HT-29 (cell line): ENCODE measurements at places on chromosomes 3 and 15. TPM values are rescaled to one million over a fixed set of nuclear protein-coding genes. Genes with fewer than 3 reads are reported as not detected.

GRCh38 chr3:161284989-161285388 is 63.9 kb downstream of the NMD3 start:
- DNase-seq = no peak

GRCh38 chr3:139557041-139557440 is 17.5 kb upstream of the RBP1 start:
- DNase-seq = no peak

DNA sequence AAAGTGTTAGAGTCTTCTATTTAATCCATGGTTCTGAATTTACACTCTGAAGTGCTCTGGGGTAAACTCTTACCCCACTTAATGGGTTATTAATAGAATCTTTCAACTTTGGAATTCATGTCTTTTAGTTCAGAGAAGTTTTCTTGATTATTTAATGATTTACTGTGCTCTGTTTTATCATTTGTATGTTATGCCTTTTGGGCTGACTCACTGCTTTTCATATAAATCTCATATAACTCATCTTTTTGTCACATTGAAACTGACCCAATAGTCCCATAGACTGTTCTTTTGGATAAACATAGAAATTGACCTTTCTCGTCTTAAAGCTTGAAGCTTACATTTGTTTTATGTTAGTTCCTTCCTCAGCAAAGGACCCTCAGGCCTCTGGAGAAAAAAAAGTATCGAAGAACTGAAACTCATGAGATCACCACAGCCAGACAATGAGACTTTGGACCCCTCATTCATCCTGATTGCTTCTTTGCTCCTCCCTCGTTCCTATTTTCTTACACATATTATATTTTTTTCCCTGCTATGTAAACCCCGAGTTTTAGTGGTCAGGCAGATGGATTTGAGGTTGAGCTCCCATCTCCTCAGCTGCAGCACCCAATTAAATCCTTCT is 229.1 kb upstream of the CBLB start:
- DNase-seq = no peak

GRCh38 chr15:40847223-40847961 is 3.5 kb downstream of the SPINT1 start:
- peak; percentile 97 for DNase-seq

GRCh38 chr15:22780267-22780666 is 6.2 kb upstream of the NIPA1 start:
- DNase-seq = no peak

- DNase-seq = no peak
These were observed 33.8 kb upstream of the FAH start for GRCh38 chr15:80118956-80119355.

- DNase-seq = no peak
These were observed 67.9 kb downstream of the FEM1B start for GRCh38 chr15:68345481-68345880.

DNA sequence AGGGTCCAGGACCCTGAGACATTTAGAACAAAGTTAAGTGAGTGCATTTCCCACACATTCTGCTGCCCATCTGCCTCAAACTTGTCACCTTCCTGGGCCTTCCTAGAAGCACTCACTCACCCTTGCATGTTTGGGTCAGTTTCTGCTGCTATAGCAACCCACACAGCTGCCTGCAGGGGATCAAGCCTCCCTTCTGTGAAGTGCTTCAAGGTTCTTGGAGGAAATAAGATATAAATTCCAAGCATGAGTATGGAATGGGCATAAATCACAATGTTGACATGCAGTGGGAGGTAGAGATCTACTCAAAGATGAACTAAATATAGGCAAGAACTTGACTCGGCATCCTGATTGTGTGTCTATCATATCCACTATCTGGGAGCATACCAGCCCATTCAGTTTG is 140.4 kb downstream of the SLC9A9 start:
- no peak for DNase-seq

GRCh38 chr3:54357301-54357700 is 234.9 kb downstream of the CACNA2D3 start:
- no peak for DNase-seq

- no peak for DNase-seq
These were observed 164.5 kb downstream of the IGF1R start for GRCh38 chr15:98812716-98813446.

DNA sequence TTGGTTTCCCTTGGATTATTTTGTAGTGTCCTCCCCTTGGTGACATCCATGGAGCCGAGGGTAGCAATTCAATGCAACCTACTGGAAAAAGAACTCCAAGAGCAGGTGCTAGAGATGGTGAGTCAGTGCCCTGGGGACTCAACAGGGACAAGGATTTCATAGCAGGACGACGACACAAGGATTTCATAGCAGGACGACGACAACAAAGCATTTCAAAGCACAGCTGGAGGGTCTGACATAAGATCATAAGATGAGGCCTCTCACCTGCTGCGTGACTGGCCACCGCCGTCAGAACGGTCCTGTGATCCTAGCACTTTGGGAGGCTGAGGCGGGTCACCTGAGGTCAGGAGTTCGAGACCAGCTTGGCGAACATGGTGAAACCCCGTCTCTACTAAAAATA is 22.5 kb downstream of the NRROS start:
- DNase-seq = no peak

DNA sequence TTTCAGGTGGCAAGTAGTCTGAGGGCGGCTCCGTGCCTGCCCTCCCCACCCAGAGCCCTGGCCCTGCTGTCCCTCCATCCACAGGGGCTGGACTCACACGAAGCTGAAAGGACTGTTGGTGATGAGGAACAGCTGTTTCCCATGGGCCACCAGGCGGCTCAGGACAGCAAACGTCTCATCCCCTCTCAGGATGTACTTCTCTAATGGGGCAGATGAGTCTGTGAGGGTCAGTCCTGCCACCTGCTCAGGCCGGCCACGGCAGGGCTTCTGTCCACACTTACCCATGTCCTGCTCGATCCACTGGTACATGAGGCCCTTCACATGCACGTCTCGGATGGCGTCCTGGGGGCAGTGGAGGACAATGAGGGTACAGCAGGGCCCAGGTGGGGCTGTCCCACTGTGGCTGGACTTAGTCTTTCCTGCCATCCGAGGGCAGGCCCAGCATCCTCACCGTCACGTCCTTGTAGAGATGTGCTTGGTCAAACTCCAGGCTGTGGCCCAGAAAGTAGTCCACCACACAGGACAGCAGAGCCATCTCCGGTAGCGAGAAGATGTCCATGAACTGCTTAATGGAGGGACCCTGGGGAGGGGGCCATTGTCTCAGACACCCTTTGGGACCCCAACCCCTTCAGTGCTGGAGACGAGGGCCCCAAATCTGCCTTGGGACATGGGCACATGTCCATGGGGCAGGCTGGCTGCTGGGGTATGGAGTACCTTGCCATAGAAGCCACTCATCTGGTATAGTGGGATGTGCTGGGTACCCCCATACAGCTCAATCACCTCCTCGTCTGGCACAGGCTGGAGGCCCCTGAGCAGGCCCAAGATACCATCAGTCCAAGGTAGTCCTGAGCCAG is 5.7 kb downstream of the NT5DC2 start:
- DNase-seq = no peak

STX19 gene
- total RNA-seq = 1.3 and 1.4 TPM in 2 replicates

THBS1 gene
- 5.6 and 12.5 TPM in 2 replicates for total RNA-seq

LRRC15 gene
- not detected in 2 replicates for total RNA-seq

SNTN gene
- total RNA-seq = not detected in 2 replicates

ARPIN gene
- total RNA-seq = 4.7 and 7.9 TPM in 2 replicates

ADAMTS17 gene
- total RNA-seq = 3.0 and 4.2 TPM in 2 replicates

POPDC2 gene
- total RNA-seq = 0.16 and 0.71 TPM in 2 replicates

C2CD4B gene
- total RNA-seq = 0.25 TPM in 1 of 2 replicates, not detected in the other
